Activated T-helper 2 cell treated with anti-CD3 and anti-CD28 coated beads, Interferon-gamma antibody, Interleukin-2, Interleukin-4, amounts not matched to agents 10 μg/mL and 5 μg/mL and 100 μg/mL, durations not matched to agents 14 hours and 24 hours and 36 hours (primary cell): ENCODE measurements at places on chromosomes 12 and 14. TPM values are rescaled to one million over a fixed set of nuclear protein-coding genes. Genes with fewer than 3 reads are reported as not detected.

DNA sequence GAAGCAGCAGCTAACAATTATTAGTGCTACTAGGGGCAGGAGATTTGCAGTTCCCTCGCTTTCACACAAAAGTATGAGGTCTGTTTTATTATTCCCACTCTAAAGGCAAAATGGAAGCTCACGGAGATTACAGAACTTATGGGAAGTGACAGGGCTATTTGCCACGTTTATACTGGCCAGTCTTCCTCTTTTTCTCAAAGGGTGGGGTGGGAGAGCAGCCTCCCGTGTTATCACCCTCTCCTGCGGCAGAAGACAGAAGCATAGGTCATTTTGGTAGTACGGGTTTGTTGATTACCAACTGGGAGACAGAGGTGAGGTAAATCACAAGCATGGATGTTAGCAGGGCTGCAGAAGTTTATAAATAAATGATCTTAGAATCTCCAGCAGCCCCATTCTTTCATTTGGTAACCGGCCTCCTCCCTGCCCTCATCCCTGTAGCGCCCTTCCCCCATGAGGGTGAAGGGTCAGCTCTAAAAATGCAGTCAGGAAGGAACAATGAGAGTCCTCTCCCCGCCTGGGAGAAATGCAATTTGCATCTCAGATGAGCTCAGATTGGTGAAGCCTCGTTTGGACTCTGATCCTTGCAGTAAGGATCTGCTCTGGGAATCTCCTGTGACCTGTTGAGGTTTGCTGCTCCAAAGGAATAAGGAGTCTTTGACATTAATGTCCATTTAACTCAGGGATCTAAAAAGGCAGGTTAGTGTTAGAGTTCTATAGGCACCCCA, 44.7 kb upstream of the SINHCAF start:
- no peak for DNase-seq

- no peak for DNase-seq
Observed at GRCh38 chr14:25050269-25051150, 563 bp upstream of the STXBP6 start.

- DNase-seq: no peak
Observed at GRCh38 chr12:116675339-116676107, 62.3 kb downstream of the SPRING1 start.

DNA sequence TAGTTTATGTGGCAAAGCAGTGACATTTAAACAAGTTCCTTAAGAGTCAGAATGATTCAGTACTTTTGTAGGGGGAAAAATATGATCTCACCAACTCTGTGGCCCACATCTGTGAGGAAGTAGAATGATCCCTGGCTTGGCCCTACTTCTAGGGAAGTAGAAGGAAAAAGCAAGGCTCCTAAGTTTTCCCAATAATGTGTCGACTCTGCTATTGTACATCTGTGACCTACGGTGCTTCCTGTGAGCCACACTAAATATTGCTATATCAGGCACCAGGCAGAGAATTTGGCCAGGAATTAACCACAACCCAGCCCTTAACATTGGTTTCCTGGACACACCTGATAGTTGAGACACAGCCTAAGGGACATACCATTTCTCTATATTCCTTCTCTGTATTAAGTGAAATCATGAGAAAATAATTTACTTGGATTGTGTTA, 9.3 kb upstream of the NID2 start:
- DNase-seq: no peak

GRCh38 chr14:100654814-100655740, 67.9 kb upstream of the BEGAIN start:
- DNase-seq: peak; percentile 31

- DNase-seq: no peak
Observed at GRCh38 chr14:99527026-99527425, 45.8 kb downstream of the CCNK start.

DNA sequence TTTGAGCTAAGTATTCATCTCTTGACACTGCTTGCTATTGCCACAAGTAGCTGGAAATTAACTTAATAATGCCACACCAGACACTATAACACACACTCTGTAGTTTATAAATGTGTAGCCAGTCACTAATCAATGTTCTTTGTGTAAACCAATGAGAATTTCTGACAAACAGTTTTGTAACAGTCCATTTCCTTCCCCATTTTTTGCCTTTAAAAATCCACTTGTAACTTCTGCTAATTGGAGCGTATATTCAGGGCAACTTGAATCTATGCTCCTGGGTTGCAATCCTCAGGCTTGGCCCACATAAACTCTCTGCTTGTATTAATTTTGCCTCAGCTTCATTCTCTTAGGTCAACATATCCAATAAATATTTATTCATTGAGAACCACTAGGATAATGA, 125.0 kb upstream of the DHRS4 start:
- no peak for DNase-seq

- DNase-seq: no peak
Observed at GRCh38 chr14:22026527-22026926, 352.9 kb upstream of the OR4E1 start.

DNA sequence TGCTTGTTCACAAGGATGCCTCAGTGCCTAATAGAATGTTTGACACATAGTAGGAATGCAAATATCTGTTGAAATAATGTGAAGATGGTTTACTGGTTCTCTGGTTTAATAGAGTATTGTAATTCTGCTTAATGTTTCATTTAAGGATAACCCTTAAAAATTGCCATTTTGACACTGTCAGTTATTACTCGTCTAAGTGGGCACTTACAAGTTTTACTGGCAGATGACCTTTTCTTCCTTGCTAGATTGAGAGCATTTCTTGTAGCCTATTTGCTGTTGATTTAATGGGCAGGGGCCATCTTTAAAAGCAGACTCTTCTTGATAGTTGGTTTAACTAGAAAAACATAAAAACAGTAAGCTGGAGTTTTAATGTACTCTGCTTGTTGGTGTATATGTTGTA, 1.9 kb downstream of the TMEM263 start:
- DNase-seq: no peak

DNA sequence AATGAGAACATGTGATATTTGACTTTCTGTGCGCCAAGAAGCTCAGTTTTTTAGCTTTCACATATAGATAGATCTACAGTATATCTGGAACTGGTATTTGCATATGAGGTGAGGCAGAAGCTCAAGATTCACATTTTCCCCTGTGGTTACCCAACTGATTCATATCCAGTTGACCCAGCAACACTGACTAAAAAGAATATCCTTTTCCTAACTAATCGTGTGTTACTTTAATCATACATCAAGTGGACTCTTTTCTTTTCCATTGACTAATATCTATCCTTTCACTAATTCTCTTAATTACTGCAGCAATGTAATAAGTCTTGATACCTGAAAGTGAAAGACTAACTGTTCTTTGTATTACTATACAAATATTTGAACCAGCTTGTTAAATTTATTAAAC, 236.1 kb downstream of the AEBP2 start:
- no peak for DNase-seq

GRCh38 chr12:52526511-52526951, 6.3 kb upstream of the KRT5 start:
- no peak for DNase-seq

DNA sequence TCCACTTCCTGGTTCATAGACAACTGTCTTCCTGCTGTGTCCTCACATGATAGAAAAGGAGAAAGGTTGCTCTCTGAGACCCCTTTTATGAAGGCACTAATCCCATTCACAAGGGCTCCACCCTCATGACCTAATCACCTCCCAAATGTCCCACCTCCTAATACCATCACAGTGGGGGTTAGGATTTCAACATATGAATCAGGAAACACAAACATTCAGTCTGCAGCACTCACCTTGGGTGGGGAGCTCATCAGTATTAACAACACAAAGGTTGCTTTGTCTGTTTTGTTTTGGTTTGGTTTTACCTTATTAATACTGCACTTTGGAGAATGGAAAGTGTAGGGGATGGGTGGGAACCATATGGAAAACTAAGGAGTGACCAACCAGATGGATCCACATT, 10.5 kb upstream of the SMCO2 start:
- no peak for DNase-seq

- DNase-seq: no peak
Observed at GRCh38 chr12:112513471-112513870, 94.7 kb downstream of the PTPN11 start.

- no peak for DNase-seq
Observed at GRCh38 chr12:116454950-116455447, 104.2 kb upstream of the MAP1LC3B2 start.

GRCh38 chr14:99529899-99530298, 48.7 kb downstream of the CCNK start:
- DNase-seq: no peak

DNA sequence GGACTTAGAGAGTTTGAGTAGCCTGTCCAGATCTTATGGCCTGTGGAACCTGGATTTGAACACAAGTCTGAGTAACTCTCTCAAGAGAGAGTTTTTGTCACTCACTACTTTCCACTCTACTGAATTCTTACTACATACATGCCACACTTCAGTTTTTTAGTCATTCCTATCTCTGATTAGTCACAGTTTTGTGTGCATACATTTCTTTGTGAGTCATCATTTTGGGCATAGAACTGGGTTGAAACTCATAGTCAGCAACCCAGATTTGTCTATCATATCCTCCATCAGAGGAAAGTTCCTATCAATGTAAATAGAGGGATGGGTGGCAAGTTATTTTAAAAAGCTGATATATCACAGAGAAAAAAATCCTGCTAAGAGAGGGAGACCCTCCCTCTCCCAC, 42.9 kb downstream of the FLRT2 start:
- no peak for DNase-seq

DNA sequence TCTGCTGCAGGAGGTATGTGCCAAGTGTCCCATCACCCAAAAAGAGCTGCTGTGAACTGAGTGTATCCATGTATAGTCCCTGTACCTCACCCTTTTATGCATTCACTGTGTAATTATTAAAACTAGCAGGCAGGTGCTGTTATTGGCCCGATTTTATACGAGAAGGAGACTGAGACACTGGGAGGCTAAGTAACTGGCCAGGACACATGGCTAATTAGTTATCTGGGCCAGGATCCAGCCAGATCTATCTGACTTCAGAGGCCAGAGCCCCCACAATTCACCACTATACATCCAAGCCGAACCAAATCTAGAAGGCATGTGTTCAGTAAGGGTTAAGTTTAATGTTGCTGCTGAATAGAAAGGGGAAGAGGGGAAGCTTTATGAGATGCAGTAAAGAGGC, 73.4 kb downstream of the FRMD6 start:
- DNase-seq: no peak

- no peak for DNase-seq
Observed at GRCh38 chr14:75917322-75917945, 64.4 kb downstream of the TGFB3 start.

DNA sequence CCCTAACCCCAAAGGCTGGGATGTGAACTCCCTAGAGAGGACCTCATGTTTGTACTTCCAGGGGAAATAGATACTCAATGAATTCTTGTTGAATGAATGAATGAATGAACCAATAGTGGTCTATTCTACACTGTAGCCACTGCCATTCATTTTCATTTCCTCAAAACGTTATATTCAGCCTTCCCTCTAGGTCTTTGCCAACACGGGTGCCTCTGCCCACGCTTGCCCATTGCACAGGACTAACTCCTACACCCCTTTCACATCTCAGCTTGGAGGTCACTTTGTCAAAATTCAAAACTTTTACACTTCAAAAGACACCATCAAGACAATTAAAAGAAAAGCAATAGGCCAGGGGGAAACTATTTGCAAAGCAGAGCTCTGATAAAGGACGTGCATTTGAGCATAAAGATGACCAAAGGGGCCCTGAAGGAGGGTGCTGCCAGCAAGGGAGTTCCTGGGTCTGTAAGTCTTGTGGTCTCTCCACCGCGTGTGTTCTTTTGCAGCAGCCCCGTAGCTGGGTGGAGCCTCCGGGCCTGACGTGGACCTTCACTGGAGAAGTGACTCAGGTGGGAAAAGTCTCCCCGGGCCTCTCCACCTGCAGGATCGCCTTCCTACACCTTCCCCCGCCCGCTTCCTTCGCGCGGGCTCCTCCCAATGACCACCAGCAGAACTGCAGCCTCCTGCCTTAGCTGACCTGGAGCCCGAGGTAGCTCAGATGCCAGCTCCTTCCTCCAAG, 31.5 kb downstream of the TMEM63C start:
- DNase-seq: peak; percentile 13

GRCh38 chr12:61254225-61254624, 1006.0 kb upstream of the USP15 start:
- DNase-seq: no peak

- DNase-seq: no peak
Observed at GRCh38 chr12:62802984-62803383, 132.0 kb downstream of the PPM1H start.

DNA sequence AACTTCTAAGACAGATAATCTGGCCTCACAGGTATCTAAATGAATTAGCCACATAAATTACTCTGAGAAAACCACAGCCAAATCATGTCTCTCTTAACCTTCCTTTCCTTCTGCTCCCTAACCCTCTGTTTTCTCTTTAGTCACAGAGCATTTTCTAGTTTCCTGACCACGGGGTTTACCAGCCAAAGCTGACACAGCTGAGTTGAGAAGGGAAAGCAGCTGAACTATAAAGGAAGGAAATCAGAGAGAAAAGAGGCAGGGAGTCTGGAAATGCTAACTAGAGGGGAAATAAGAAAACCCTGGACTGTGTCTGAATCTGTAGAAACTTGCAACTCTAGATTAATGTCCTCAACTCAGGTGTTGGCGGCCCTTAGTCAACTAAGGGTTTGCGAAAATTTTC, 24.4 kb downstream of the ANKS1B start:
- DNase-seq: no peak

DNA sequence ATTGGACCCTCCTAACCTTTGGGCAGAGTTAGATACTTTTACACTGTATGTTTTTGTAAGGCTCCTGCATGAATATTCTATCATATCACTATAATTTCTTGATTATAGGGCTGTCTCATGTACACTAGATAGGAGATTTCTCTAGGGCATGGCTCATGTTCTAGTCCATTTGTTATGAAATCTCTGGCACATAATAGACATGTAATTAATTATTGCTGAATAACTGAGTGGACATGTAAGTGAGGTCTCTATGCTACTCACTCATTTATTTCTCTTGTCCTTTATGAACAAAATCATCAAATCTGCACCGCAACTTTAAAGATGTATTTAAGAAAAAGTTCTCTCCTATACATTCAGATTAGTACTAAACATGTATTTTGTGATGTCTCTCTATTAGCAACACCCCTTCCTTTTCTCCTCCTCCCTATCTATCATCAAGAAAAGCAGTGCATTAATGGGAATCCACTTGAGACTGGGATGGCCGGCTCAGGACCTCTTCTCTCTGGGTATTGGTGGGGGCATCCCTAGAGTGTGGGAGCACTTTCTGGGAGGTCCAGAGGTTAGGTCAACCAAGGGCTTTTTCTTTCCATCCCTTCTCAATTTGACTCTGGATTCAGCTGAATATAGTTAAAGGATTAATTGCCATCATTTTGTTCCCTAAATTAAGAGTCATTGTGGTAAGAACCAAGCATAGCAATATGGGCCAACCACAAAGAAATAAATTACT, 168.0 kb upstream of the HMGA2 start:
- DNase-seq: no peak

Gene GARIN6
- not detected in 2 replicates for total RNA-seq

Gene FAM90A1
- 0.14 and 0.25 TPM in 2 replicates for total RNA-seq

Gene KCNMB4
- total RNA-seq: 0.37 and 0.55 TPM in 2 replicates

Gene MAP3K12
- total RNA-seq: 14.4 and 14.7 TPM in 2 replicates

Gene TEAD4
- total RNA-seq: 12.7 and 13.7 TPM in 2 replicates

Gene DNAH10
- total RNA-seq: 0.25 and 0.41 TPM in 2 replicates

Gene IAPP
- not detected in 2 replicates for total RNA-seq

Gene TMTC1
- total RNA-seq: 1.4 TPM in 2 replicates

Gene TAS2R14
- 2.6 and 2.8 TPM in 2 replicates for total RNA-seq
